ENCODE measurements at places on chromosomes 7 and 10.

- no peak for DNase-seq
These were observed 1.0 kb downstream of the GNB2 start for GRCh38 chr7:100674411-100675104.

- DNase-seq, result no peak
These were observed 18.8 kb upstream of the AOAH start for GRCh38 chr7:36742911-36743775.

DNA sequence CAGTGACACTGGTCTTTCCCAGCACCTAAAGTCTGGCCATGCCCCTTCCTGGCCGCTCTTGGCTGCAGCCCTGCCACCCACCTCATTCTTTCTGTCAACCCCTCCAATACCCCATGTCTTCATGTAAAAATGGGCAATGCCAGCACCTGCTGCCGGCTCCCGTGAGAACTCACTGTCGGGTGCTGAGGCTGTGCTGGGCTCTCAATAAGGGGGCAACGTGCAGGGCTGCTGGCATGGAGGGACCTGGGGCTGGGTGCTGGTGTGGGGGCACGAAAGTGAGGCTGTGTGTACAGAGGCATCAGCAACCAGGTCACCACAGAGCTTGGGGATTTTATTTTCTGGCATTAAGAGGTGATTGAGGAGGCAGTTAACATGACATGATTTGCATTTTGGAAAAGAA is 65.3 kb downstream of the ALOX5 start:
- DNase-seq, result no peak

GRCh38 chr7:93856323-93856722 is 34.2 kb downstream of the TFPI2 start:
- DNase-seq, result peak; percentile 39

GRCh38 chr10:72308320-72308987 is 34.7 kb downstream of the DDIT4 start:
- peak; percentile 93 for DNase-seq

DNA sequence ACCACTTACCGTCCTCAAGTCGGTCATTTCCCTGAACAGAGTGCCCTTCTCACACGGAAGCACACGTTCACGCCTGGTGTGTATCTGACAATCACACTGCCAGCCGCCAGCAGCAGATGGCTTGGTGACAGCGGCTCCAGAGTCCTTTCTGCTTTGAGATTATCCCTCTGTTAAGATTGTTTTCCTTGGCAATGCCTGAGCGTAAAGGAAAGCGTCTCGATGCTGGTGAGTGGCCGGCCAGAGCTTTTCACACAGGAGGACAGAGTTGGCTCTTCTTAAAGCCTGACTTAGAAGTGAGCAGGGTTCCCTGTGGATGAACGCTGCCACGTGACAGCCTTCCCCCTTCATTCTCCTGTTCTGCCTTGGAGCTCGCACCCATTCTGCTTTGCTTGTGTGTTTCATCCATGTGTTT is 22.1 kb upstream of the PRKAR1B start:
- DNase-seq, result no peak

GRCh38 chr10:6406220-6407033 is 173.6 kb downstream of the PRKCQ start:
- peak; percentile 16 for DNase-seq

DNA sequence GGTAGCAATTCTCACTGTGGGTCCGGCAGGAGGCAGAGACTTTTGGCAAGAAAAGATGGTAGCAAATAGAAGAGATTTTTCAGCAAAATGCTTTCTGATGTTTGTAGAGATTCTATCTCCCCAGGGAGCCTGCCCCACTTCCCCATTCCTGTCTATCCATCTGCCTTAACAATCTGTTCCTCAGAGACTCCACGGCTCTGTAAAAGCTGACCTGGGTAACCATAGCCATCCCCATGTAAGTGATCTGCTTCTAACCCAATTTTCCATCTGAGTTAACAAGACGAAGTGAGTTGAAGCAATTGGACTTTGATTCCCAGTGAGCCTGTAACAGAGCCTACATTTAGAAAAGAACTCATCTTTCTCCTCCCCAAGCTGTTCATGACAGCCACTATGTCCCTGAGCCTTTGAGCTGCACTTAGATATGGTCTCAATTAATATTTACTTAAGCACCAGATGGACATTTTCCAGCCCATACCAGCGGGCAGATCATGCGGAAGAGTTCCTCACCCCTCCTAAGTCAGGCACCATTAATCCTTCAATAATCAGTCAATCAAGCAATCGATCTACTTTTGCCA is 896.1 kb downstream of the CCSER2 start:
- DNase-seq, result no peak

GRCh38 chr7:80665526-80665925 is 27.1 kb downstream of the CD36 start:
- no peak for DNase-seq

DNA sequence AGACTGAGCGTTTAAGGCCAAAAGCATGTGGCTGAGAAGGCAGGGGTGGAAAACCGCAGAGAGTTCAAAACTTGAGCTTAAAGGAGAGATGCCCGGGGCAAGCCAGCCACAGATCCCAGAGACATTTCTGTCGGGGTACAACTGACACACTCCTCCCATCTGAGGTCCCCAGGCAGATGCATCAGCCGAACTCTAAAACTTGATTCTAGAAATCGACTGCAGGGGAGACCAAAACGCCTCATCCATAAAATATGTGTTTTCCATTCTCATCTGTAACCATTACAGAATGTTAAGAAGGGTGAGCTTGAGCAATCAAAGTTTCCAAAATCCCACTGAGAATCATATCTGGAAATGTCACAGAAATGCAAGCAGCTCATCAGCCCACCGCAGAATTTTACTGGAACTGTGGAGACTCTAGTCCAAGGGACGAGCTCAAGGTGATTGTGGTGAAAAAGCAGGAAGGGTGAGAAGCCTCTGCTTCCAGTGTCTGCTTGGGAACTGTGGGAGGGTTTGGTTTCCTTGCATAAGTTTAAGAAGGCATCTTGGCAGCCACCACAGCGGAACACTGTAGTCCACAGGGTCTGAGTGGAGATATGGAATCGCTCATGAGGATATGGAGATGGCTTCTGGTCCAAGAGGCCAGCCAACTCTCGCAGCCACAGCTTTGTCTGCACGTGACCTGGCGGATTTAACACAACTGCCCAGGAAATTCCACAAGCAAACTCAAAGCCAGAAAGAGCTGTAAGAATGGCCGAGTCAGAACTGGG is 249.2 kb downstream of the SFMBT2 start:
- DNase-seq, result no peak

DNA sequence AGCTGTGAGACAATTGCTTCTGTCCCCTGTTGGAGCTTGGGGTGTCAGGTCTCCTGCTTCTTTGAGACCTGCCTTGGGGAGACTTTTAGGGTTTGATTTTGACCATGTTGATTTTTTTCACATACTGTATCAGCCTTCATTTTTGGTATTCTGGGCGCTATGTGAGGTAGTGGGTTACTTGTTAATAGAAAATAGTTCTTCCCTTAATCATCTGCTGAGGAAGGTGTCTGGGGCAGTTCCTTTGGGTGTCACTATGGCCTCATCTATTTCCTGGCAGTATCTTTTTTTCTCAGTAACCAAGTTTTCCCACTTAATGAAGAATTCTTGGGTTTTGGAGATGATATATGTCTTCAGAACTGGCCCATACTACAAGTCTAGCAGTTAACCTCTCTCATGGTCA is 4.6 kb upstream of the NOLC1 start:
- peak; percentile 31 for DNase-seq

- no peak for DNase-seq
These were observed 193.8 kb downstream of the IMMP2L start for GRCh38 chr7:111368381-111369065.

GRCh38 chr10:117885206-117885829 is 161.4 kb downstream of the RAB11FIP2 start:
- DNase-seq, result no peak

GRCh38 chr7:97012365-97013133 is 7.2 kb downstream of the DLX6 start:
- no peak for DNase-seq

DNA sequence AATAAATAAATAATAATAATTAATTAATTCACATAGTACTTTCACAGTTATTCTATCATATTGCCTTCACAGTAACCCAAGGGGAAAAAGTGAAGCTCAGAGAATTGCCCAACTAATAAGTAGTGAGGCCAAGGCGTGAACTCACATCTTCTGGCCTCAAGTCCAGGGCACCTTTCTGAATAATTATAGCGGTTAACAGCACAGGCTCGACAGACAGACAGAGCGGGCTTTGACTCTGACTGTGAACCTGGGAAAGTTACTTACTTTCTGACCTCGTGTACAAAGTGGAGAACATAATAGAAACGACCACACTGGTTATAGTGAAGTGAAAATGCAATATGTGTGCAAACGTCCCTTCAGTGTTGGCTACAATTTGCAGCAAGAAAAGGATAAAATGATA is 5.7 kb upstream of the SMKR1 start:
- no peak for DNase-seq

DNA sequence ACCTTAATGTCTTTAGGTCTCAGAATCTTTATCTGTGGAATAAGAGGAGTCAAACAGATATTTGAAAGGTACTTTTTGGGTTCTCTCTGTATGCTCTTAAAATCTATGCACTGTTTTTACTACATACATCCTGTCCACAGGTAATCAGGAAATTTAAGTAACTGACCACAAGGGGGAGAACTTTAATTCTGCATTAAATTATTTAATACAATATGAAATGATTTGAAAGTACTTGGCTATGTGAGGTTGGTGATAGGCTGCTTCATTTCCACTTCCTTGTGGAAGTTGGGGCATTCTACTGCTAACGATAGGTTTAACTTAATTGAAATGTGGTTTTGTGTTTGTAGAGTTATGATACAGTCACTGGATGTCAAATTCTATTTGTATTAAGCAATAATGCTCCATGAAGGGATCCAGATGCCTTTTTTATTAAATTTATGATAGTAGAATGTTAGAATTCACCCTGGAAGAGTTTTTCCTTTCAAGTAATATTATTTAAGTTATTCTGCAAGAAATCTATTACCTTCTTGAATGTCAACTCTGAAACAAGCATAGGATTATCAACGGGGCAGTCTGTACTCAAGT is 6.0 kb downstream of the TEX47 start:
- peak; percentile 19 for DNase-seq

GRCh38 chr7:70505886-70506285 is 626.1 kb upstream of the GALNT17 start:
- DNase-seq, result no peak

- DNase-seq, result no peak
These were observed 1.1 kb upstream of the ZC3HAV1L start for GRCh38 chr7:139036901-139037300.

DNA sequence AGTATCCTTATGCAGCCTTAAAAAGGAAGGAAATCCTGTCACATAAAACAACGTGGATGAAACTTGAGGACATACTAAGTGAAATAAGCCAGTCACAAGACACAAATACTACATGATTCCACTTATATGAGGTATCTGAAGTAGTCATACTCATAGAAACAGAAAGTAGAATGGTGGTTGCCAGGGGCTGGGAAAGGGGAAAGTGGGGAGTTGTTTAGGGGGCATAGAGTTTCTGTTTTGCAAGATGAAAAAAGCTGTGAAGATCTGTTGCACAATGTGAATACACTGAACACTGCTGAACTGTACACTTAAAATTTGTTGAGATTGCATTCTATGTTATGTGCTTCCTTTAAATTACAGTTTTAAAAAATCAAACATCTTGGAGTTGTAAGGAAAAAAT is 2.9 kb downstream of the NUP205 start:
- no peak for DNase-seq

GRCh38 chr10:31340343-31340742 is 21.3 kb downstream of the ZEB1 start:
- no peak for DNase-seq

GRCh38 chr7:85176197-85176596 is 10.7 kb downstream of the SEMA3D start:
- no peak for DNase-seq

- DNase-seq, result no peak
These were observed 39.1 kb upstream of the ZNF273 start for GRCh38 chr7:64863969-64864368.

GRCh38 chr7:135539629-135540028 is 18.1 kb upstream of the NUP205 start:
- no peak for DNase-seq

GRCh38 chr7:130945411-130945811 is 211.4 kb upstream of the KLF14 start:
- no peak for DNase-seq

GRCh38 chr7:10934292-10934691 is 39.4 kb upstream of the PHF14 start:
- no peak for DNase-seq

GRCh38 chr10:60816628-60817397 is 38.5 kb downstream of the CDK1 start:
- DNase-seq, result peak; percentile 53

DNA sequence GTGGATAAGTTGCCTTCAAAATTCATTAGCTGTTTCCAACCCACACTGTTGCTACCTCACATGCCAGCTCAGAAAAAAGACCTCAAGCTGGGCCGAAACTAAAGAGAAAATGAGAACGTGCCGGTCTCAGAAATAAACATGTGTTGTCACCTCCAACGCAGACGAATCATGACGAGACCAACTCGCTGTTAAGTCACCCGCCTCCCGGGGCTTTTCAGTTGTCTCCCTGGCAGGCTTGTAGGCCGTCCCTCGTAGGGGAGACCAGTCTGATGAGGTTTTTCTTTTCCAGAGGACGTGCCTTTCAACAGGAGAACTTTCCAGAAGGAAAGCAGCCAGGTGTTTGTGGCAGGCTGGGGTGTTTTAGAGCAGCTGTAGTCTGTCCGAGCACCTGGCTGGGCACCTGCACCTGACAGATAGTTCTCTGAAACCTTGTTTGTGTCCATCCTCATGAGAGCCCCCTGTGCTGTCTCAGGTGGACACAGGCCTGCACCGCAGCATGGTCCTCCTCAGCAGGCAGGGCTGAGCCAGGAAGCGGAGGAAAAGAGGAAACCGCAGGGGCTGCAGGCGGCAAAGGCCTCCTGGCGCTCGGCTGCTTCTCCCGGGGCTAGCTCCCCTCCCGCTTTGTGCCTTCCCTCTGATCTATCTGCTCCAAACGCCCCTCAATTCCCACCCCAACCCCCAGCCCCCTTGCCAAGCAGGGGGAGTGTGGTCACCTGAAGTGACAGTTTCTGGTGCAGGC is 78.8 kb downstream of the CHST15 start:
- no peak for DNase-seq

GRCh38 chr10:70561558-70561957 is 41.0 kb downstream of the PRF1 start:
- no peak for DNase-seq

GRCh38 chr7:14201353-14201752 is 211.9 kb upstream of the ETV1 start:
- DNase-seq, result no peak

GRCh38 chr7:96380111-96380512 is 58.2 kb upstream of the SLC25A13 start:
- DNase-seq, result no peak

- DNase-seq, result no peak
These were observed 63.6 kb downstream of the INSIG1 start for GRCh38 chr7:155361346-155361680.

- no peak for DNase-seq
These were observed 16.5 kb upstream of the UBE2D1 start for GRCh38 chr10:58318346-58318745.

DNA sequence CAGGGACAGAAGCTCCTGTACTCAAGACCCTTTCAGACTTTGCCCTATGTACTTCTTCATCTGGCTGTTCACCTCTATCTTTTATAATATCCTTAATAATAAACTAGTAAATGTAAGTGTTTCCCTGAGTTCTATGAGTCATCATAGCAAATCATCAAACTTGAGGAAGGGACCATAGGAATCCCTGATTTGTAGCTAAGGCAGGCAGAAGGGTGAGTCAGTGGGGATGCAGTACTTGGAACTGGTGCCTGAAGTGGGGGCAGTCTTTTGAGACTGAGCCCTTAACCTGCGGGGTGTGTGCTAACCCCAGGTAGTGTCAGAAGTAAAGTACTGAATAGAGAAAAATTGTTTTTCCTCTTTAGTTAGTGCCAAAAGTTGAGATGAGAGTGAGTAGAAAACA is 6.2 kb upstream of the TMEM243 start:
- peak; percentile 75 for DNase-seq

- DNase-seq, result no peak
These were observed 253.4 kb downstream of the WDR11 start for GRCh38 chr10:121104476-121105111.

Data from RCC 7860 (cell line).